ENCODE measurements at places on chromosomes 2 and 18.

DNA sequence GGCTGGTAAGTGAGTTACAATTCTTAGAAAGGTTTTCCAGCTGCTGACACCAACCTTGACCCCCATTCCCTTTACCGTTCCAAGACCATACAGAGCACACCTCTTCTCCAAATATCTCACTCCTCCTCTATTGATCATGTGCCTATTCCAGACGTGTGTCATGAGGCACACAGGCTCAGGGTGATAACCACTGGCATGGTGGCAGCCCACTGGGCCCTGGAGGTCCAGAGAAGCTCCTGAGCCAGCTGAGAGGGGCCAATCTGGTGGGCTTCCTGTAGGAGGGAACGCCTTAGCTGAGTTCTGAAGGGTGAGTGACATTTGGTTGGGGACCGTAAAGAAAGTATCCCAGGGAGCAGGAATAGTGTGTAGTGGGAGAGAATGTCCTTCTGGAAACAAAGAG is 28.3 kb downstream of the ZAP70 start:
- no peak for DNase-seq

- no peak for DNase-seq
Measured at GRCh38 chr18:37659906-37660305, 94.3 kb upstream of the CELF4 start.

DNA sequence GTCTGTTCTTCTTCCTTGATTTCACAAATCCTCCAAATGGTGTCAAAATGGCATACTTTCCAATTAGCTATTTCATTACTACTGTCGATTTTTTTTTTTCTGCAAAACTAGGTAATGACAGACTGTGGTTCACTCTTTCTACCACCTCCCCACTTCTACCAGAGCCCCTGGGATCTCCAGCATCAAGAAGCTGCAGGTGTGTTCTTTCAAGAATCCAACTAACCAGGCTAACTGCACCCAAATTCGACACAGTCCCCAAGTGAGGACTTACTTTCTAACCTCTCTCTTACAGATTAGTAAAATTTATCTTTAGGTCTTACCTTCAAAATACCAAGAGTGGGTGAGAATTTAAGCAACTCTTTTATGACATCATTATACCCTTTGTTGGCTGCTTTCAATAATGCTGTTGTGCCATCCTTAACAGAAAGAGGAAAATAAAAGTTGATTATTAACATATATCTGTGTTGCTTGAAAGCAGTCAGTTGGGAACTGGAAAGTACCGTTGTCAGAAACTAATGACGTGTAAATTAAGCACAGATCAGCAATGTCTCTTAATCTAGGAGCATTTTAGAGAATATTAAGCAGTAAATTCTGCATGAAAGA is 31.2 kb upstream of the NPC1 start:
- DNase-seq: no peak

DNA sequence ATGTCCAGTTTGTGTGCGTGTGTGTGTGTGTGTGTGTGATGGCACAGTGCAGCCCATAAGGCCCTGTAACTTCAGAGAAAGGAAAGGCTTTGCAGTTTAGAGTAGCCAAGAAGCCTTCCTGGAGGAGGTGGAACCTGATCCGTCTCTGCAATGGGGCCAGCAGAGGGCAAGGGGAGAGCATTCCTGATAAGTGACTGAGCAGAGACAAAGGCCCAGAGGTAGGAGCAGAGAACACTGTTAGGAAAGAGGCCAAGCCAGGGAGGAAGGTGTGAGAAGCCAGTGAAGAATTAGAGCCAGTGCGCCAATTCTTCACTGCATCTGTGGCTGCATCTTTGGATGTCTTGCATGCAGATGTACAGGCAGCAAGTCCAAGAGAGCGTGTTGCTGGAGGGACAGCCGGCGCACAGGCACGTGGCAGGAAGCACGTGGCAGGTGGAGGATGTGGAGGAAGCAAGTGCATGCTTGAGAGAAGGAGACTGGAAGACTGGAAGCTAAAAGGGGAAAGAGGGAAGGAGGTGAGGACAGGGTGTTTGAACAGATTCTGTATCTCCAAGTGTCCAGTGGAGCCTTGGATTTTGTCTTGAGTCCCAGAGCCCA is 196.3 kb downstream of the CTIF start:
- no peak for DNase-seq

DNA sequence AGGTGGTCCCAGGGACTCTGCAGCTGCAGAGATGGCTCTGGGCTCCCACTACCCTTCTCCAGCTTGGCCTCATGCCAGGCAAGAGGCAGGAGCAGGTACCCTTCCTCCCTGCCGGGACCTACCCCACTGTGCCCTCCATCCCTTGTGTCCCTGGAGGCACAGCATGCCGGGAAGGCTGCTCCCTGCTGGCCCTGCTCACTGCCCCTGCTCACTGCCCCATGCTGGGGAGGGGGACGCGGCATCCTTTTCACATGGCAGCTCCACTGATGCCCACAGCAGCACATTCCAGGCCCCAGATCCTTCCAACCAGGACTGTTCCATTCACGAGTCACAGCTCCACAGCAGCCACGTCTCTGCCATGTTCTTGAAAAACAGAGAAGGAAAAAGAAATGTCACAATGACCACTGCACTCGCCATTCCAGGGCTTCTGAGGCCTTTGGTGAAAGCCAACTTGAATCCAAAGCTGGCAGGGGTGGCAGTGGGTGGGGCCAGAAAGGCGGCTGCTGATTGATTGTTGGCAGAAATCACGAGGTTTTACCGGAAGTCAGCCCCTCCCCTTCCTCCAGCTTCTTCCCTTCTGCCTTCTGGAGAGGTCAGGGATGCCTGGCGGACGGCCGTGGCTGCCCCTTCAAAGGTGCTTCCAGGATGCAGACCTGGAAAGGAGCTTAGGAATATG is 268.0 kb downstream of the CYP26B1 start:
- DNase-seq: no peak

DNA sequence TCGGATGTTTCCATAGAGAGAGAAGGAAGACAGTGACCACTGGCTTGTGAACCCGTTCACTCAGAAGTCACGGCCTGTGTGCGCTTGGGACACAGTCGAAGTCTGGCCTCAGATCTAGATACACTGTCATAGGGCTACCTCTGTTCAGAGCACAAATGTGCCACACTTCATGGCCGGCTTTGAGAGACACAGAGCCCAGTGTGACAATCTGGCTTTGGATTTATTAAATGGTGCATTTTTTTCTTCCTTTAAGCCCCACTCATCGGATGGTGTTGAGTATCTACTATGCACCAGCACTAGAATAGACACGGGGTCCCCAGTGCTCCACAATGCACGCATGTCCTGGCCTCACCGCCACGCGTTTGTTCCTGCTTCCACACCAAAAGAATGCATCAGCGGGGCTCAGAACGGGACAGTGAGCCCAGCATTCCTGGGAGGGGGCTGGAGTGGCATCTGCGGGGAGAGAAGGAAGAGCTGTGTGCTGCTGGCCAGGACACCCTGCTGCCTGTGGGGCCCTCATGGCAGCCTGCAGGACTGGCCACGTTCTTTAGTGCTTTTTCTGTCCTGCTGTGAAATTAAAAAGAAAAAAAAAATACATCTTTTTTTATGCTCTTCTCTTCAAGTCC is 738.9 kb upstream of the SALL3 start:
- no peak for DNase-seq
